ENCODE measurements at places on chromosomes 7 and 10.

- DNase-seq: no peak
Measured at GRCh38 chr7:4830176-4830575, 31.7 kb downstream of the PAPOLB start.

GRCh38 chr7:133850497-133851280 is 276.5 kb upstream of the LRGUK start:
- no peak for DNase-seq

- no peak for DNase-seq
Measured at GRCh38 chr7:146831875-146832274, 715.3 kb downstream of the CNTNAP2 start.

DNA sequence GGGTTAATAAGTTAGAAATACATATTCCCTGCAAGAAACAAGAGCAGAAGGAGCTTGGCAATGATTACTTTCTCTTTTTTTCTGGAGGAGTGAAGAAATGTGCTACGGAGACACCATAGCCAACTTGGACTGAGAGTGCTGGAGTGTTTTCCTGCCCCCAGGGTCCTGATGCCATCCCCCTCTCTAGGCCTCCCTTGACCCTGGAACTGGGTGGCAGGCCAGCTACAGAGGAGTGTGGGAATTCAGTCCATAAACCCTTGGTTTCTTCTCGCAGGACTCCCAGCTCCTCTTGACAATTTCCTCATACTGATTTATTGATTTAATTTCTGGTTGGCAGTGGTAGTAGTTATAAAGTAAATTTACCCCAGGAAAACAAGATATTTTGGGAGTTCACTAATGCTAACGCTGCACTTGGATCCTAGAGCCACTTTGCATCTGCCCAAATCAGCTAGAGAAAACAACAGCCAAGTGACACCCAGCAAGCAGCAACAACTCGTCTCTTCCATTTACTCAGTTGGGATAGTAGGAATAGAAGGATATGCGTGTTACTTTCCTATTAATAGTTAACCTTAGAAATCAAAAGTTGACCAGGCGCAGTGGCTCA is 76.4 kb upstream of the CELF2 start:
- no peak for DNase-seq

DNA sequence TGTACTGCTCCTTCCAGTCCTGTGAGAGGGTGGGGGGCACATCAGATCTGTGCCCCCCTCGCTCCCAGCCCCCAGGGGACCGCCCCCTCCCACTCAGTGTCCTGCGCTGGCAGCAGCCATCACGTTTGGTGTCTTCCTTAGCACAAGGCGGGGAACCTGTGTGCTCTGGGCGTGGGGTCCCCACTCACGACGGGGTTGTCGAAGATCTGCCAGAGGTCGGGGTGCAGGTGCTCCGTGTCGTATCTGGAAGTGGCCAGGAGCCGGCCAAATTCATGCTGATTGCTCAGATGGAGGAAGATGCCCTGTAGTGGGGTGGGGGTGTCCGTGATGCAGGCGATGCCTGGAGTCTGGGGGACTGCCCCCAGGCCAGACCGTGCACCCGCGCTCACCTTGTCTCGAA is 7.2 kb downstream of the PLOD3 start:
- DNase-seq: no peak

DNA sequence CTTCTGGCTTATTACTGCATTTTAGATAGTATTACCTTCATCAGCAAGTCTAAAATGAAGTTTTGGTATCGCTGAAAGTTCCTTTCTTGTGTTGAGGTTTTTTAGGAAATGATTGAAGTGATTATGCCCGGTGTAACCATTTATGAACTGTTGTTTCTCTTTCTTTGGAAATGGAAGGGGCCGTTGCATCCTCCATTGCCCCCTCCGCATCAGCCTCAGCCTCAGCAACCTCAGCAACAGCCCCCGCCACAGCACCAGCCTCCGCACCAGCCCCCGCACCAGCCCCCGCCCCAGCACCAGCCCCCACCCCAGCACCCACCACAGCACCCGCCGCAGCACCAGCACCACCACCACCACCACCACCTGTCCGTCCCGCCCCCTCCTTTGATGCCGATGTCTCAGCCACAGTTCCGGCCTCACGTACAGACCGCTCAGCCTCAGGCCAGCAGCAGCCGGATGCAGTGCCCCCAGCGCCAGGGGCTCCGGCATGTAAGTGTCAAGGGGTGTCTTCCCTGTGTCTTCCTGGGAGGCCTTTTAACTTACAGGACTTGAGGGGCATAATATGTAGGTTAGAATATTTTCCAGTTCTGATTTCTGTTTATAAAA is 72.6 kb downstream of the SHH start:
- no peak for DNase-seq

DNA sequence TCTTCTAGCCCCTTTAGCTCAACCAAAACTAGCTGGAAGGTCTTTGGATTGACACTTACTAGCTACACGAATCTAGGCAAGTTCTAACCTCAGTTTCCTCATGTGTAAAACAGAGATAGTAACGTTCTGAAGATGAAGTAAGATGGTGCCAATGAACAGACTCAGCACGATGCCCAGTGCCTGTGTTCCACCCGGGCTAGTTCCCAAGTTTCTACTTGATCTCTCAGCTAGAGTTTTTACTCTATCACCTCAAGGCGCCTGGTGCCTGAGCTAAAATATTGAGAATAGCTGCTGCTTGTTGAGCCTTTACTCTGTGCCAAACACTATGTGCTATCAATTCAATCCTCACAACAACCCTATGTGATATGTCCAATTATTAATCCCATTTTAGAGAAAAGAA is 1.4 kb upstream of the PPP1R3C start:
- DNase-seq: no peak

DNA sequence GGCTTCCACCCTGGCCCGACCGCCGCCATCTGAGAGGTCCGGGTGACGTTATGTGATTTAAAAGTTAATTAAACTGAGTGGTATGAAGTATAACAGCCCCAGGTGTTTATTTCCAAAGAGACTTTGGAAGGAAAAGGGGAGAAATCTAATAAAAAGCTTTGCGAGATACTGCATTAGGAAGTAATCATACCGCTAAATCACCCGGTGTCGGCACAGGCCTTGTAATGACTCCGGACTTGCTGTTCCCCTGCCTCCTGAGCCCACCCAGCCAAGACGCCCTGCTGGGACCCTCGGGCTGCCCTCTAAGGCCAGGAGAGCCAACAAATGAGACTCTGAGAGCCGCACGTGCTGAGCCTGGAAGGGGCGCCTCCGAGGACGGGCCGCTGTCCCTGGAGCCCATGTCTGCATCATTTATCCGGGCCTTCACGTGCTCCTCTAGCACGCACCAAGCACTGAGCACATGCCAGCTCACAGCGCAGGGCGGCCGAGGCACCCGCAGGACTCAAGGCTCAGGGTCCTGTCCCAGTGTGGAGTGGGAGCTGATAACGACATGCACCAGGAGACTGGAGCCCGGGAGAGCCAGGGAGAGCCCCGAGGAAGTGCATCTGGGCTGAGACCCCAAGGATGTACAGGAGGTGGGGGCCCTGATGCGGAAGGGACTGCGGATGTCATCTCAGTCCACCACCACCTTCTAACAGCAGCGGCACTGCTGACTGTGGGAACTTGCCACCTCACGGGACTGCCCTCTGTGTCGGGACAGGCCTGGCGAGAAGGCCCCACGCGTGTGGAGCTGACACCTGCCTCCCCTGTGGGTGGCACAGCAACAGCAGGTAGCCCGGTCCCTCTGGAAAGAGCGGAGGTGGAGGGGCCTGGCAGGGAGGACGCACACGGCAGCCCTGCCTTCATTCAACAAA is 182.7 kb downstream of the ELFN1 start:
- DNase-seq: no peak

DNA sequence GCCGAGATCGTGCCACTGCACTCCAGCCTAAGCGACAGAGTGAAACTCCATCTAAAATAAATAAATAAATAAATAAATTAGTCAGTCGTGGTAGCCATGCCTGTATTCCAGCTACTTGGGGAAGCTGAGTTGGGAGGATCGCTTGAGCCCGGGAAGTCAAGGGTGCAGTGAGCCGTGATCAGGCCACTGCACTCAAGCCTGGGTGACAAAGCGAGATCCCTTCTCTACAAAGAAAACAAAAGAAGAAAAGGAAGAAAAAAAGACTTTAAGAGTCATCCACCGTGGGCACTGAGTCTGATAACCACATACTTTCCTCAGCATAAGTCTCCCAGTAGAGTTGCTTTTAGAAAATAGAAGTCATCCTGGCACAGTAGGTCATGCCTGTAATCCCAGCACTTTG is 2.6 kb downstream of the TMEM254 start:
- DNase-seq: no peak

GRCh38 chr10:121740069-121740468 is 141.8 kb upstream of the FGFR2 start:
- DNase-seq: no peak

GRCh38 chr7:36600869-36601530 is 123.3 kb downstream of the AOAH start:
- peak; percentile 45 for DNase-seq

DNA sequence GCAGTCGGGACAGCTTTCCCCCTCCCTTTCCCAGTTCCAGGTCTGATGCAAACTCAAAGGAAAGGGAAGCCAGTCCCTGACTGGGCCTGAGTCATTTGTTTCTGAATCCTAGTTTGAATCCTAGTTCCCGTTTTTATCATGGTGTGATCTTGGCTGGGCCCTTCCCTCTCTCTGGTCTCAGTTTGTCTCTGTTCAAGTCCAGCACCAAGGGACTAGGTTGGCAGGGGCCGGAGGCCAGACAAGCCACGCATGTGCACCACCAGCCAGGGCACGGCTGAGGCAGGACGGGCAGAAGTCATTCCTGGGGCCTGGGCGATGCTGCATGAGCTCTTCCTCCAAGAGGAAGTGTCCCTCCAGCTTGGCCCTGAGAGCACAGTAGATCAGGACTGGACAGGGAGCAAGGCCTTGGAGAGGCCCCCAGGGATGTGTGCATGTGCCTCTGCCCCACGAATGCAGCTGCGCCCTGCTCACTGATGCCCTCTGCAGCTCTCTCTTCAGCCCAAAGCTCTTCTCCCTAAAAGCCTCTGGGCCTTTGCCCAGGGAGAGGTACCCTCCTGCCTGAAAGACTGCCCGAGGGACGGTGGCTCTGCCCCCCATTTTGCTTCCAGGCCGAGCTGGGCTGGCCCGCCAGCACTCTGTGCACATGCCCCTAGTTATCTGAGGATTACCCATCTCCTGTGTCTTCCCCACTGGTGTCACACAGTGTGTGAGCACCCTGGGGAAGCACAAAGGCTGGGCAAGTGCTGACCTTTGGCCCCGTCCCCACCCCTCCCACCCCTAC is 86.7 kb downstream of the ZMIZ1 start:
- no peak for DNase-seq

- DNase-seq: no peak
Measured at GRCh38 chr7:16773326-16773725, 19.8 kb downstream of the TSPAN13 start.

- no peak for DNase-seq
Measured at GRCh38 chr7:2627258-2628129, 4.3 kb upstream of the TTYH3 start.

- no peak for DNase-seq
Measured at GRCh38 chr10:132044803-132045202, 20.9 kb upstream of the JAKMIP3 start.

All from epithelial cell of proximal tubule (primary cell).